ENCODE measurements at places on chromosomes 5 and 9.

GRCh38 chr9:110048403-110048975, 159.5 kb downstream of the C9orf152 start:
- no peak for DNase-seq

- no peak for DNase-seq
Measured at GRCh38 chr9:68627104-68627503, 77.9 kb upstream of the PIP5K1B start.

DNA sequence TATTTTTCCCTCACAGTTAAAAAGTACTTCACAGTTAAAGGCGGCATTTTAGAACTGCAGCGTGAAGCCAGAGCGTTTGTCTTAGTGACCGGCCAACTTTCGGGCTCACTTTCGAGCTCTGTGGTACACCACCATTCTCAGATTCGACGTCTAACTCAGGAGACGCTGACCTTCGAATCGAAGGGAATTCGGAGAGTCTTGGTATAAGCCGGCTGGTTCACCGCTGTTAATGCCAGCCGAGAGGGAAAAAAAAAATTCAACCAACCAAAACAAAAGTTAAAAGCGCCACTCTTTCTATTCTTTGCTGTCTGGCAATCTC, 544 bp upstream of the SNX24 start:
- DNase-seq: no peak

DNA sequence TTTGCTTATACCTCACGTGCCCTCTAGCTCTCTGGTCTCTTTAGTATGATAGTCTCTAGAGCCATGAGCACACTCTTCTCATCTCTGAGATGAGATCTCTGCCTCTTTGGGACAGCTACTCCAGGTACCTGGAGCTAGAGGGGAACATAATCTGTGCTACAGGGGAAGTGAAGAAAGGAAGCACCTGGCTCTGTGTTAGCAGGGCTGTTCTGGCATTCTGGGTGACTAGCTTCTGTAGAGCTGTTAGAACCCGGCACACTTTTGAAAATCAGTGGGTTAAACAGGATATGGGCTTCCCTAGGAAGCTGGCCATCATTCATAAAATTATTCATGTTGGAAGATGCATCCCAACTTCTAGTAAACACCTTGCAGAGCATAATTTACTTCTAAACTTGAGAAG, 224.8 kb downstream of the MCTP1 start:
- no peak for DNase-seq

- DNase-seq: no peak
Measured at GRCh38 chr5:98614341-98614740, 159.1 kb upstream of the RGMB start.

DNA sequence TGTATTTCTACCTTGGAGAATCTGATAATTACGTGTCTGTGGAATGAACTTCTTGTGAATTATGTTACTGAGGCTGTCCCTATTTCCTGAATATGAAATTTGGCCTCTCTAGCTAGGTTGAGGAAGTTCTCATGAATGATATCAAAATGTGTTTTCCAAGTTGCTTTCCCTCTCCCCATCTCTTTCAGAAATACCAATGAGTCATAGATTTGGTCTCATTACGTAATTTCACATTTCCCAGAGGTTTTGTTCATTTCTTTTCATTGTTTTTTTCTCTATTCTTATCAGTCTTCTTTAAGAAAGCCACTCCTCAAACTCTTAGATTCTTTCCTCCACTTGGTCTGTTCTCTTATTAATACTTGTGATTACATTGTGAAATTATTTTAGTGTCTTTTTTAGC, 923.8 kb upstream of the CDH9 start:
- DNase-seq: no peak

GRCh38 chr5:13552361-13552760, 392.1 kb downstream of the DNAH5 start:
- DNase-seq: no peak

GRCh38 chr9:22229069-22229468, 217.6 kb upstream of the DMRTA1 start:
- DNase-seq: no peak

DNA sequence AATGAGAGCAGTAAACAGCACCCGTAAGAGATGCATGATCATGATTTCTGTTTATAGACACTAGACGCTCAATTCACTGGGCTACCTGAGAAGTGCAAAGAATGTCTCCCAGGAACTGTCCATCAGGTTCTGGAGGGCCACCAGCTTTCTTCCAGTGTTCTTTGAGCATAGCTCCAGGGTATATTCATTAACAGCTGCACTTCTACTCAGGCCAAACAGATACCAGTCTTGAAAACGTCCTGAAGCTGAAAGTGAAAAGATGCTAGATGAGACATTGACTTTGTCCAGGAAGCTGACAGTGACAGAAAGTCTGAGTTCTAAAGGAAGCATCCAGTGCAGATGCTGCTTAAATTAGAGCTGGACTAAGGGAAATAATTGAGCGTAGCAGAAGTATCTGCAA, 488.7 kb upstream of the TYRP1 start:
- no peak for DNase-seq

DNA sequence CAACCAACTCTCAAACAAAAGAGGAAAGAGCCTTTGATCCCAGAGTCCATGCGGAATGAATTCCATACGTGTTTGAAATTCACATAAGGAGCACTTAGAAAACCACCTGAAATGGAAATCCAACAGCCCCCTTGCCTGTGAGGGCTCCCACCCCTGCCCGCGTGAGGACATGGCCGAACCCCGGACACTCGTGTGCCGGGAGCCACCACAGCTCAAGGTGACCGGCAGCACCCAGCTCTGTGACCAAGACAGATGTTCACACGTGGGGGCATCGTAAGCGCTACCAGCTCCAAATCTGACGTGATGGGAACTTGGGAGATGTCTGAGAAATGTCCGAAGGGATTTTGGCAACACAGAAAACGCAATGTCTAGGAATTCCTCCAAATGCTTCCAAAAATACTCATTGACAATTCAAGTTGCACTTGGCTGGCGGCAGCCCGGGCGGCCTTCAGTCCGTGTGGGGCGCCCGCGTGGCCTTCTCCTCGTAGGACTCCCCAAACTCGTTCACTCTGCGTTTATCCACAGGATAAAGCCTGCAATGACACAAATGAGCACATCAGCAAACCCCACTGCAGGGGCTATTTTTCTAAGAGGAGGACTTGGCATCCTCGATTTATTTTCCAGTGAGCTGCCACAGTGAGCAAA, 23.2 kb upstream of the TERT start:
- no peak for DNase-seq

GRCh38 chr5:87885758-87886157, 382.9 kb downstream of the TMEM161B start:
- DNase-seq: no peak

DNA sequence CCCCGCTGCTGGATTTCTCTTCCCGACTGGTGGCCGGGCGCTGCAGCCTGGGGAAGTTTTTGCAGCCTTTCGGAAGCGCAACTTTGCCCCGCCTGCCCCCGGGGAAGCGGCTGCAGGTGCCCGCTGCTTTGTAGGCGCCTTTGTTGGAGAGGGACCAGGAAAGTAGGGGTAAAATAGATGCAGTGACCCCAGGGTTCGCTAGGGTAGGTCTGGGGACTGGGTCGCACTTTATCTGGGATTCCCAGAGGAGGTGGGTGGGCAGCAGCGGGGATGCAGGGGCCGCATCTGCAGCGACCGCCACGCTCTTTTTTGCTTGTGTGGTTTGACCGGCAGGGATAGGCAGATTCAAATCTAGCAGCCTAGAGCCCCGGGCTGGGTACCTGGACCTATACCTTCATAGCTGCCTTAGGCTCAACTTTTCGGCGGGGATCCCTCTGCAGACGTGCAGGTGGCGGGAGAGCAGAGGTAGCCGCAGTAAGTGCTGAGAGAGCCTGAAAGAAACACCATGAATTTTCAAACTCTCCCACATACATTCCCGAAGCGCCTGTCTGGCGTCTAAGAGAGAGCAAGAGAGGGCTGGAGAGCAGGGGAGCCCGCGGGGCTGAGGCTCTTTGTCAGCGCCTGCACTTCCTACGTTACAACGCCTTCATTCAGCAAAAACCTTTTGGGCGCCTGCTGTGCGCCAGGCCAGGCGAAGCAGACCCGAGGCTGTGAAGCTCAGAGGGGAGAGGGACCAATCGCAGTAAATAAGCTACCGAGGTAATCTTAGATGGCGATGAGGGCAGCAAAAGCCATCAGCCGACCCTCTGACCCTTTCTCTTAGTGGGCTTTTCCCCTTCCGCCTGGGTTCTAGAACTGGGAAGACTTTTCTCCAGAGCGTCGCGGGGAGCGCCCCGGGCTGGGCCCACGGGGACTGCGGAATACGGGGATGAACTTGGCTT, 642 bp downstream of the SV2C start:
- no peak for DNase-seq

- no peak for DNase-seq
Measured at GRCh38 chr5:26578002-26578401, 460.4 kb downstream of the CDH9 start.

GRCh38 chr5:16808021-16808420, 128.1 kb downstream of the MYO10 start:
- DNase-seq: no peak

- no peak for DNase-seq
Measured at GRCh38 chr9:136692185-136693134, 5.2 kb upstream of the AGPAT2 start.

DNA sequence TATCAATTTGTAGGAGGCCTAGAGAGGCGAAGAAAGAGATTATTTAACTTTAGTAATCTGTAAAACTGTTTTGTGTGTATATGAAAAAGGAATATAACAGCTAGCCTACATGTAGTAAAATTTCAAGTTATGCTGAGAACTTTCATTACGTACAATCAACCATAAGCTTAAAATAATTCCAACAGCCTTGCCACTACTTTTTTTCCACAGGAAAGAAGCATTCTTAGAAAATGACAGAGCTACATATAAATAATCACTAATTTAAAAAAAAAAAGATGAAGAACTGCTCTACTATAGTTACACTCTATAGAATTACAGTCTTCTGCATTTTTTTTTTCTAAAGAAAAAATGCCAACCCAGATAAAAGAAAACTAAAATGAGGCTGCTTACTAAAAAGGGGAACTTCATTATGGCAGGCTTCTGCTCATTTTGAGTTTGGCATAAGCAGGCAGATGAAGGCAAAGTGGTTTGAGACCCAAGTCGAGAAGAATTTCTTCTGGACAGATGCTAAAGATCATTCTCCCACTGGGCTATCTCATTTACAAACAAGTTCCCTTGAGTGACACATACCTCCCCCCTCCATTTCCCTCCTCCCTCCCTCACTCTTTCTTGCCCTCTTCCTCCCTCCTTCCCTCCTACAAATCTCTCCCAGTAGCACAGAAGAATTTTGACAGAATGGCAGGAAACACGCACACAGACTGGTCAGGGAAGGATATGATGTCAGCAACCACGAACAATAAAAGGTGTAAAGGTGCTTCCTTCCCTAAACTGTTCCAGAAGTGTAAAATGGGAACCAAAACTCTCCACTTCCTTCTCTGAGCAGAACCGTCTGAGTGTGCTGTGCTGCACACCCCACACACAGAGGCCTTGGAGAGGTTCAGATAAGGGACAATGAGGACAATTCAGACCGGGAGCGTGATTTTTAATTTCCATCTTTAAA, 56.1 kb downstream of the MEF2C start:
- DNase-seq: no peak

DNA sequence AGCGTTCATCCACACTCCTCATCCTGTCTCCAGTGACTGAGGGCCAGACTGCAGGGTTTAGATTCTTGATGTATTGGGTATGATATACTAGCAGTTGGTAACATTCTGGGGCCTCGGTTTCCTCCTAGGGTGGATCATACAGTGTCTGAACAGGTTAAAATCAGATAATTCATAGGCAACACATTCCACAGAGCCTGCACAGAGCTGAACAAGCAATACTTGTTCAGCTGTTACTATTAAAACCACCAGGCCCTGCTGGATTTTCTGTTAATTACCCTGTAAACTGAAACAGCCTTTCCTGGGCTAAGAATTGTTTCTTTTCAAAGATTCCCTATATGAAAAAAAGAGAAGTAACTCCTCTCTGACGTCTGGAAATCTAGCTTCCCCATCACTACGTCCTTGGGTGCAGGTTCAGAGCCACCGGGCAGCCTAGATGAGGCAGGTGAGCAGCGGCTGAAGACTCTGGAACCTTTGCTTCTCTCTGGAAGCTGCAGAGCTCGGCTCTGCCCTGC, 1313.5 kb upstream of the WWC1 start:
- DNase-seq: no peak

- no peak for DNase-seq
Measured at GRCh38 chr5:131433109-131433508, 169.3 kb downstream of the CDC42SE2 start.

- no peak for DNase-seq
Measured at GRCh38 chr5:27682600-27682999, 644.2 kb upstream of the CDH9 start.

GRCh38 chr9:74573640-74574191, 76.6 kb downstream of the RORB start:
- DNase-seq: no peak

GRCh38 chr9:132768932-132769905, 99.0 kb downstream of the GTF3C4 start:
- DNase-seq: no peak

- no peak for DNase-seq
Measured at GRCh38 chr5:134242146-134242545, 16.3 kb upstream of the PPP2CA start.

- DNase-seq: no peak
Measured at GRCh38 chr9:131272212-131272611, 4.1 kb downstream of the FAM78A start.

- DNase-seq: no peak
Measured at GRCh38 chr5:531749-532315, 7.6 kb upstream of the SLC9A3 start.

GRCh38 chr9:127166111-127166510, 43.7 kb upstream of the ANGPTL2 start:
- DNase-seq: no peak

GRCh38 chr5:82164176-82164976, 113.8 kb downstream of the RPS23 start:
- no peak for DNase-seq

DNA sequence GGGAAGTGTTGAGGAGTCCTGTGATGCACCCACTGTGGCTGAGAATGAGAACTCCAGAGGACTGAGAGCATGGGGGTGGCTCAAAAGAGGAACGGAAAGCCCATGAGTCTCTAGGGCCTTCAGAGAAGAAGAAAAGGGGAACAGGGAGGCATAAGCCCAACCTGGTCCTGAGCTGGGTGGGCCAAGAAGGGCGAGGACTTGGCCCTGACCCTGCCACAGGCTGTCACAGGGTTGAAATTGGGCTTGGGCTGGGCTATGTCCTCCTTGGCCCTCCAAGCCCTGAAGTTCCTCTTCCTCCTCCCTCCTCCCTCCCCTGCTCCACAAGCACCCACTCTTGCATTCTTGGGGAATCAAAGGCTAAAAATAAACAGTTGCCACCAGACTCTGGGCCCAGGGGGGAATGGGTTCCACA, 49.3 kb upstream of the PPARGC1B start:
- DNase-seq: no peak

All from thoracic aorta (tissue), 2 donors.